Urothelium cell line (cell line): ENCODE measurements at places on chromosomes 3 and 15.
A peak's percentile ranks its signal among the peaks of the same experiment; 100 is the strongest.

- DNase-seq = no peak
Measured at GRCh38 chr15:65249641-65250040, 37.0 kb downstream of the PARP16 start.

DNA sequence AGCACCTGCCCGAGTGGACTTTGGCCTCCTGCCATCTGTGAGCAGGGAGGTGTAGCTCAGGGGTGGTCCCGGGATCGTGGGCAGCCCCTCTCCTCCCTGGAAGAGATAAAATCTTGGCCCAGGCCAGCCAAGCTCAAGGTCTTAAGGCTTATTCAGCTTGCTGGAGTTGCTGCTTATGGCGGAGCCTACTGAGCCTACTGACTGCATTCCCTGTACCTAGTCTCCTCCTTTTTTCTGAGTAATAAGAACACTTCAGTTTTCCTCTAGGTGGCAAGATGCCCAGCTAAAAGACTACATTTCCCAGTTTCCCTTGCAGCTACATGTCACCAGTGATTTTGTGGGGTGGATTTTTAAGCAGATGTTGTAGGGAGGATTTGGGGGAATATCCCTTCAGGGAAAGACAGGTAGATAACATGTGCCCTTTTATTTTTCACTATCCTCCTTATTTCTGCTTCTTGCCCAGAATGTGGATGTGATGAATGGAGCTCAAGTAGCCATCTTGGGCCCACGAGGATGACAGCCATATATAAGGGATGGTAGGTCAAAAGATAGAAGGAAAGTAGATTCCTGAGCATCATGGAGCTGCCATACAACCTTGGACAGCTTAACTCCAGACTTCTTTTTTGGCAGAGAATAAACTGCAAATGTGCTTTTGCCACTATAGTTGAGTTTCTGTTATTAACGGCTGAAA is 41.4 kb upstream of the INSYN1 start:
- DNase-seq = peak; percentile 13

DNA sequence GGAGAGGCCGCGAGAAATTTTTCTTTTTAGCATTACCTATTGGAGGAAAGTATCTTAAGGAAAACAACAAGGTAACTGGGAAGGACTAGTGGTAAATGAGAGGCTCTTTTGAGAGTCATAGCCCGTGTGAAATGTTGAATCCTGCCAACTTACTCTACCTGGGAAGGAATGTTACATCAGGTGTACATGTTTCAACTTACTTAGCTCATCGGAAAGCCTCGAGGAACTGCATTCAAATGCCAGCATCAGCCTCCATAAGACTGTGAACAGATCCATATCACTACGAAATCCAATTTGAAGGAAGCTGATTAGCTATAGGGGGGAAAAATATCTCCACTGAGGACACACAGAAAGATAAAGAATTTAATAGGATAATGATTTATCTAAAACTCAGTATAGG is 72.3 kb upstream of the PDZRN3 start:
- DNase-seq = no peak

- no peak for DNase-seq
Measured at GRCh38 chr15:31155151-31155550, 53.6 kb upstream of the TRPM1 start.

- DNase-seq = peak; percentile 90
Measured at GRCh38 chr3:16177962-16178627, 3.6 kb downstream of the GALNT15 start.

GRCh38 chr3:76724706-76725105 is 315.2 kb upstream of the ROBO2 start:
- no peak for DNase-seq

- DNase-seq = no peak
Measured at GRCh38 chr3:120670576-120670975, 11.5 kb downstream of the HGD start.

DNA sequence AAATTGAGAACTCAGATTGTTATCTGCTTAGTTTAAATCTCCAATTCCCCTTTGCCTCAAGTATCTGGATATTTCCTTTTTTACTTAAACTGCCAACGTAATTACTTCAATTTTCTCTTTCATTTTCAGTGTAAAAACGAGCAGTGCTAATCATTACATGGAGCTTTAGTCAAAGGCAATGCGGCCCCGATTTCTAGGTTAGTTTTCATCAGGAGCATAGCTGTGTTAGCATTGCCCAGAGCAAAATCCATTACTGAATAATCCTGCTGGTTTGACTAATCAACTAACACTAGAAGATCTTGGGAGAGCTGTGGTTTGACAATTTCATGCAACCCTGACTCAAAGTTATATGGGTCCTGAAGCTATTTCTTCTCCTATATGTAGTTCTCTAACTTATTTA is 46.2 kb downstream of the ZPLD1 start:
- DNase-seq = no peak

DNA sequence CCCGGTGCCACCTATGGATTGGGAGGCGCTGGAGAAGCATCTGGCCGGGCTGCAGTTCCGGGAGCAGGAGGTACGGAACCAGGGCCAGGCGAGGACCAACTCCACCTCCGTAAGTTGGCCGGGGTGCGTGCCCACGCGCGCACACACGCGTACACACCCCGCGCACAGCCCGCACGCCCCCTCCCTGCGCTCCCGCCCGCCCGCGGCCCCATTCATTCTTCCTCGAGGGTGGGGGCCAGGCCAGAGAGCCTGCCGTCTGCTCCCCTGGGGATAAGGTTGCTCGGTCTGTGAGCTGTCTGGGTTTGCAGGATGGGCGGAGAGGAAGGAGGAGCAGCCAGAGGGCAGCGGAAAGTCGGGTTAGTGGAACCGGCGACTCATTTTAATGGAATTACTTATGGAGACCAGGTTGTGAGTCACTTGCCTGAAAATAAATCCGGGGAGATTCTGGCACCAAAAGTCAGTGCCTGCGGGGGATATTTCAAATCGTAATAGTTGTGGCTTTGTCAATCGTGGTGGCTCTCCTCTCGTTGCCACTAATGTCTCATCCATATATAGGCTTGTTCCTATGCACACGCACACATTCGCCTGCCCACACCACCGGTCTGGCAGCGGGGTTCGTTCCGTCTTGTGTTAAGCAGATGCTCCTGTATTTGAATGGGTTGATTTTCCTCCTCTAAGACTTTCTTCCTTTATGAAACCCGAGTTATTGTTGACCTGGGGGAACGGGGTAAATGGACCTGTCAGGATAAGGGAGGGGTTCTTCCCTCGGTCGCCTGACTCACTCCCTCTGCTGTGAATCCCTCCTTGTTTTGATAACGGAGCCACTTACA is 223.4 kb upstream of the IL12A start:
- peak; percentile 79 for DNase-seq

- DNase-seq = peak; percentile 19
Measured at GRCh38 chr3:161274691-161275298, 53.7 kb downstream of the NMD3 start.

GRCh38 chr15:31149987-31150386 is 48.5 kb upstream of the TRPM1 start:
- no peak for DNase-seq

- DNase-seq = no peak
Measured at GRCh38 chr15:87967951-87968350, 288.6 kb downstream of the NTRK3 start.

DNA sequence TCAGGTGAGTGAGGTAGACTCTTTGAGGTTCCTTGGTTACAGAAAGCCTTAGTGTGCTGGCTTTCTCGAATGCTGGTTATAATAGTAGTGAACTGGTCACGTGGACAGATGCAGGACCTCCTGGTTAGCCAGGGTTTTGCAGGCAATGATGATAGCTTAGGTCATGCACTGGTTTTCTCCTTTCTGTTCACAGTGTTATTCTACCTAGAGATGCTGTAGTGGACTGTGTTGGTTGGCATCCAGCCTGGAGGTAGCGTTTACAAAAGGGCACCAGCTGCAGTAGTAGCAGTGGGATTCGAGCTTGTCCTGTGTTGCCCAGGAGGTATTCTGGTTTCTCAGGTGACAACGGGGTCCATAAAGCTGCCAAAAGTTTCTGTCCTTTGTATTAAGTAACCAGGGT is 27.0 kb downstream of the PCCB start:
- no peak for DNase-seq

DNA sequence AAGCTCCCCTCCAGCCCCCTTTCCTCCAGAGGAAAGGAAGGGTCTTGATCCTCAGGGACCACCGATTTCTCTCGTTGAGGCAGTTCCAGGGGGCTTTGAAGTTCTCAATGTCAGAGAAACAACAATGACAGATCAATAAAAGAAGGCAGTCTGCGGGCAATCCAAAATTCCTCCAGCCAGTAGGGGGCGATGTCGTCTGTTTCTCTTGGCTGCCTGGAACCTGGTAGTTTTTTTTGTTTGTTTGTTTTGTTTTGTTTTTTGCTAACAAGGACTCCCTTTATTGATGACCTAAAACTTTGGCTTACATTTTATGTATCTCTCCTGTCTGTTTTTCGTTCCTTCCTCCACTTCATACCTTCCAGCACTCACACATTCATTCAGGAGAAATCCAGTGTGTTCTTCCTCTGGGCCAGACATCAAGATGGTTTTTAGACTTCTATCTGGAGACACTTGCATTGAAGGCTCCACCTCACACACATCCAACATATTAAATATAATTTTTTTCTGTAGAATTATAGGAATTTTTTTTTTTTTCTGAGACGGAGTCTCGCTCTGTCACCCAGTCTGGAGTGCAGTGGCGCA is 276.6 kb downstream of the RPLP1 start:
- peak; percentile 54 for DNase-seq
